Stimulated activated effector memory CD8-positive, alpha-beta T cell treated with anti-CD3 and anti-CD28 coated beads, Interleukin-12 subunit alpha, Interleukin-12 subunit beta, amount 100 ng/mL, for 72 hours (primary cell): ENCODE measurements at places on chromosomes 6 and 20.

GRCh38 chr6:17938901-17939300 lies 48.5 kb downstream of the KIF13A start:
- DNase-seq: no peak

DNA sequence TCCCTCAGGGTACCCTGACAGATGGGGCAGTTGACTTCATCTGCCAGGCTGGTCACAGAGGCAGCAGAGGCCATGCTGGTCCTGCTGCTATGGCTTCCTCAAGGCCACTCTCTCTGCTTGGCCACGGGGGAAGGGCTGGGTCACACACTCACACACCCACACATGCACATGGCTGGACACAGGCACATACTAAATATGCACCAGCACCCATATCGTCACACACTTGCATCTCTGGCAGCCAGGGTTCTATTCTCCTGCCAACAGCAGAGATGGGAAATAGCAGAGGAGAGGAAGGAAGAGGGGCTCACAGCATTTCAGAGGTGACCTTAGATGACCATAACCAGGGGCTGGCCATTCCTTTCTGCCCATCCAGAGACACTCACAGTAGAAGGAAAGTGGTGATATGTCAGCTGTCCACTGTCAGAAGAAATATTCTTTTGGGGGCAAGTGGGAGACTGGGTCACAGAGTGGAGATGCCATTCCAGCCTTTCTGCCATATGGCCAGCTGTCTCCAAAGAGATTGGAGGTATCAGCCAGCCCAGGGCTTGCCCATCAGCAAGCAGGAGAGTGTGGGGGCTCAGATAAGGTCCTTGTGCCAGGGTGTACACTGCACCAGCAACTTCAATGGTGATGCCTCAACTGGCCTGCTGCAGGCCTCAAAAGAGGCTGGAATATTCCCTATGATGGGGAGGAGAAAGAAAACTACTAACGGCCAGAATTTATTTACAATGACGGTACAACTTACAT lies at the start of gene TRIM10:
TSS of gene TRIM10 (minus strand) at position 427 of the 747 bp plus-strand sequence. CDS start at position 74, 353 bp downstream.
- no peak for DNase-seq

GRCh38 chr6:42375007-42375635 lies 76.6 kb downstream of the TRERF1 start:
- no peak for DNase-seq

DNA sequence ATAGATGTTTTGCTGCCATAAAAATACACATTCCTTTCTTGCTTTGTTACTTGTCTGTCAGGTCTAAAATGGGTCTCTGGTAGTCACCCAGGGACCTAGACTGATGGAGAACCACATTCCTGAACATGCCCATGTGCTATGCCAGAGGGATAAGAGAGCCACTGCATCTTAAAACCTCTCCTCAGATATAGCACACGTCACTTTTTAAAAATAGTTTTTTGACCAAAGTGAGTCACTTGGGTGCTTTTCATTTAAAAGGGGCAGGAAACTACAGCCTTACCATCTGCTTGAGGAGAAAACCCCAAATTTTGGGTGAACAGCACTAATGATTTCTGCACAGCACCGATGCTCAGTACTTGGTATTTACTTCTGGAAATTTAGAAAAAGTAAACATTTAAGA lies 197.8 kb downstream of the OGFRL1 start:
- DNase-seq: no peak

- DNase-seq: no peak
Measured at GRCh38 chr20:13416531-13416930, 195.5 kb downstream of the ISM1 start.

DNA sequence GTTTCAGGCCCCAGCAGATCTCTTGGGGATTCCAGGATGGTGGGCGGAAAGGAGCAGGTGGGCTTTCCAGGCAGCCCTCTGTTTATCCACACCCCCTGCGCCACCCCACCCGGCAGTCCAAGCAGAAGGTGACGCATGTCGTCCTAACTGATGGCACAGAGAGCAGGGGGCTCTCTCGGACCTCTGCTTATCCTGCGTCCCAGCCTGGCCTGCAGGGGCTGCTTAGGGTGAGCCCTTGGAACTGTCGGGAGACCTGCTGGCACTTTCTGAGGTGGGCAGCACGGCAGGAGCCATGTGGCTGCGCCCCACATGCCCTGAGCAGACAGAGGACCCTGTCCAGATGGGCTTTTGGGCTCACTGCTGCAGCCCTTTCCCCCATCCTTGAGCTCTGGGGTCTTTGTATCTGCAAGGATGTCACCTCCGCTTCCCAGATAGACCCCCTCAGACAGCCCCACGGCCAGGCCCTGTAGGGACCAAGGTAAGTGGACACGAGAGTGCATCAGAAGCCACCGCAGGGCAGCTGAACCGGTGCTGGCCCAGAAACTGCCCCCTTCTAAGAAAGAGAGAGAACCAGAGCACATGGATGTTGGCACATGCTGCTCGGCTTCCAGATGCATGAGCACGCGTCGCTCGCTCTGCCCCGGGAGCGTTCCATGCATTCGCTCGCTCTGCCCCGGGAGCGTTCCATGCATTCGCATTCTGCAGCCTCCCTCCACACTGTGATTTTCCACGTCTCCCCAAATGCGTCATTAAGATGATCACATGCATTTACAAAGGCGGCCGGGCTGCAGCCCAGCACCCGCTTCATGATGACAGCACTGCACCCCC lies 246.7 kb downstream of the TAF4 start:
- DNase-seq: no peak

DNA sequence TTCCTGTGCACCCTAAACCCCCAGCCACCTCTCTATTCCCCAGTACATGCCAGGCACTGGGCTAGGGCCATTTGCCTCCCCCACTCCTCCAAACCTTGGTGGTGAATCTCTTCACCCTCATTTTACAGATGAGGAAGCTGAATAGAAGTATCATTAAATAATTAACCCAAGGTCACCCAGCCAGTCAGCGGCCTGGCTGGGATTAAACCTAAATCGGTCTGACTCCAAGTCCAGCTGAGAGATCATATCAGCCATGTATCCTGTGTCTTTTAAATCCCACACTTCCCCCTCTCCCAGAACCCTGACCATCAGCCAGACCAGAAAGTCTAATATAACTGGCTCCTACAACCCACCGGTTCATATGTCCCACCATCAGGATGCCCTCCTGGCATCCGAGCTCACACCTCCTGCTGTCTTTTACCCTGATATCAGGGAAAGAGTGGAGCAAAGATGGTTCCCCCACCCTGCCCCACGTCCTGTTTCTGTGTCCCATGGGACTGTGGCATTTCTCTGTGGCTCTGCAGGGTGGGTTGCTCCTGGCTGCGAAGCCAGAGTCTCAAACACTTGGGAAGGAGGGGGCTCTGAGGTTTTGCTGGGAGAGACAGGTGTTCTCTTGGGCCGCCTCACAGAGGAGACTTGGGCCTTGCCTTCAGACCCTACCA lies 145.3 kb downstream of the VEGFA start:
- no peak for DNase-seq

DNA sequence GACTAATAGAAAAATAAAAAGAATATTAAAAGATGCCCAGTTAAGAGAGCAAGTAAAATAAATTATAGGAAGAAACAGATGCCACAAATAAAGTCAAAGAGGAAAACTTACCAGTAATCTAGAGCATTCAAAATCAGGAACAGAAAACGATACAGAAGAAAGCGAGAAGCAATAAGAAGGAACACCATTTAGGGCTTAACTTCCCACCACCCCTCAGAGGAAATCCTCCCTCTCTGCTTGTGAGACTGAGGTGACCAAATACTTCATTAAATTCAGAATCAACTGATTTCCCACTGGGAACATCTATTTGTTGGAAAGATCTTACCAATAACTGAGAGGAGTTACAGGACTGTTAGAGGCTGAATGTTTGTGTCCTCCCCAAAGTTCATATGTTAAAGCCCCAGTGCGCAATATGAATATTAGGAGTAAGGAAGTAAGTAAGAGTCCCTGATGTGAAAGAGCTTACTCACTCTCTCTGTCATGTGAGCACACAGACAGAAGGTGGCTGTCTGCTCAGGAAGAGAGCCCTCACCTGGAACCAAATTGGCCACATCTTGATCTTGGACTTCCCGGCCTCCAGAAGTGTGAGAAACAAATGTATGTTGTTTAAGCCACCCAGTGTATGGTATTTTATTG lies 19.5 kb downstream of the KATNA1 start:
- no peak for DNase-seq

DNA sequence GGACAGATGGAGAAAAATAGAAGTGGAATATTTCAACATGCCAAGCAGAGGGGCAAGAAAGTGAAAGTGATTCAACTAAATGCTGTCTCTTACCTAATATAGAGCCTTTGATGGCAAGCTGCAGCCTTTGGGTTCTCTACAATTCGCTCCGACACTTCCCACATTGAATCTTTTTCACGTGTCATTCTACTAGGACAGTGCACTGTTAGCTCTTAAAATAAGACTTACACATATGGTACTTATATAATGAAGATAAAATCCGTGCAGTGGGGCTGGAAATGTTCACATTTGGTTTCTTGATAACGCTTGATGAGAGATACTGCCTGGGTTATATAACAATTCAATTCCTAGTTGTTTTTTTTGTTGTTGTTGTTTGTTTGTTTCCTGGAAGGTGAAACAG lies 502.4 kb downstream of the LMBRD1 start:
- no peak for DNase-seq

- DNase-seq: no peak
Measured at GRCh38 chr20:37777012-37777950, 83.5 kb downstream of the CTNNBL1 start.
